ENCODE measurements at places on chromosomes 1 and 21.

DNA sequence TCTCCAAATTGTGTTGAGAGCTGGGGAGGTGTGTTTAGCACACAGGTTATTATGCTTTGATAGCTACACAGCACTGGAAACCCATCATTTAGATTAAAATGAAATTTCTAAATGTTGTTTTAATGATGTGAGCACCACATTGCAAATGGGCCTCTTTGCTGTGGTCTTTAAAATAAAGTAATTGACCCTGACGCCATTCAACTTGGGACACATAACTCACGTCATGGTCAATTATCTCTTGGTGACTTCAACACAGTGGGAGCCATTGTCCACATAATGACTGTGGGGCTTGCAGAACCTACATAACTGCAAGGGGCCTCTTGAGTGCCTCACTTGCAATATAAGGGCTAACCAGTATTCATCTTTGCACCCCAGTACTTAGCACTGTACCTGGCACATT, 280.4 kb downstream of the HLX start:
- DNase-seq: no peak

GRCh38 chr1:80523861-80524260, 1276.9 kb upstream of the ADGRL2 start:
- no peak for DNase-seq

GRCh38 chr1:242404296-242404695, 120.2 kb downstream of the PLD5 start:
- no peak for DNase-seq

- no peak for DNase-seq
Observed at GRCh38 chr1:172969611-172970010, 81.1 kb downstream of the TNFSF18 start.

GRCh38 chr1:157496121-157496526, 56.2 kb downstream of the FCRL5 start:
- no peak for DNase-seq

DNA sequence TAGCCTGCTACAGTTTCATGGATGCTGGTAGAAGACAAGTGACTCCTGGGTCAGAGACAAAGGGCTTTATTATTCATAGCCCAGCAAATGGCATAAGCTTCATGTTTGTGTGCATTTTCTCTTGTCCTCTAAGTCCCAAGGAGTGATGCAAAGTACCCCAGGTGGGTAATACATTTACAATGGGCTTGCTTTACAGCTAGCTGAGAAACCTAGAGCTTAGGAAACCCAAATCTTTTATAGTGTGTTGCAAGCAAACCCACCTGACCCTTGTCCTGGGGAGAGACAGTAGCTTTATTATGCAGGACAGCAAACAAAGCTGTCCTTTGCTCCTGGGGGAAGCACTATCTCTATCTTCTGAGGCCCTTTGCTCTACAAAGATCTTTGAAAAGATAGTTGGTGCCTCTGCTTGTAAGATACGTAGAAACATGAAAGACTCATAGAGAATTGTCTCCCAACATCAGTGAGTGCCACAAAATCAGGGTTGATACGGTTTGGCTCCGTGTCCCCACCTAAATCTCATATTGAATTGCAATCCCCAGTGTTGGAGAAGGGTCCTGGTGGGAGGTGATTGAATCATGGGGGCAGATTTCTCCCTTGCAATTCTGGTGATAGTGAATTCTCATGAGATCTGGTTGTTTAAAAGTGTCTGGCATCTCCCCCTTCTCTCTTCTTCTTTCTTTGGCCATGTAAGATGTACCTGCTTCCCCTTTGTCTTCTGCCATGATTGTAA, 315.8 kb upstream of the USP24 start:
- DNase-seq: no peak

DNA sequence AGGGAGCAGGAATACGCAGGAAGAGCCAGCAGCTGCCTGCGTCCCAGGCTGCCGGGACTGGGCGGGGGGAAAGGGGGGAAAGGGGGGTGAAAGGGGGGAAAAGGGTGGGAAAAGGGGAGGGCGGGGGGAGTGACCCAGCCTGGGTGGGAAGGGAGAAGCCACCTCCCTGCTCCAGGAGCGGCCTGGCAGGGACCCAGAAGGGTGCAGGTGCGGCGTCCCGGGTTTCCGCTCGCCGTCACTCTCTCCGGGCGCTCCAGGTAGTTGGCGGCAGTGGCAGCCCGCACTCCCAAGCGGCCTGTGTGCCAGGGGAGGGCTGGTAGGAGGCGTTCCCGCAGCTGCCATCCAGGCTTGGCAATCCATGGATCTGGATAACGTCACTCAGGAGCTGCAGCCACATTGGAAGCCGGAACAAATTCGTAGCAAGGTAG, 141.0 kb upstream of the NGF start:
- no peak for DNase-seq

- DNase-seq: no peak
Observed at GRCh38 chr1:221837896-221838295, 96.0 kb upstream of the DUSP10 start.

- DNase-seq: no peak
Observed at GRCh38 chr1:229557200-229557850, 1.2 kb downstream of the ABCB10 start.

DNA sequence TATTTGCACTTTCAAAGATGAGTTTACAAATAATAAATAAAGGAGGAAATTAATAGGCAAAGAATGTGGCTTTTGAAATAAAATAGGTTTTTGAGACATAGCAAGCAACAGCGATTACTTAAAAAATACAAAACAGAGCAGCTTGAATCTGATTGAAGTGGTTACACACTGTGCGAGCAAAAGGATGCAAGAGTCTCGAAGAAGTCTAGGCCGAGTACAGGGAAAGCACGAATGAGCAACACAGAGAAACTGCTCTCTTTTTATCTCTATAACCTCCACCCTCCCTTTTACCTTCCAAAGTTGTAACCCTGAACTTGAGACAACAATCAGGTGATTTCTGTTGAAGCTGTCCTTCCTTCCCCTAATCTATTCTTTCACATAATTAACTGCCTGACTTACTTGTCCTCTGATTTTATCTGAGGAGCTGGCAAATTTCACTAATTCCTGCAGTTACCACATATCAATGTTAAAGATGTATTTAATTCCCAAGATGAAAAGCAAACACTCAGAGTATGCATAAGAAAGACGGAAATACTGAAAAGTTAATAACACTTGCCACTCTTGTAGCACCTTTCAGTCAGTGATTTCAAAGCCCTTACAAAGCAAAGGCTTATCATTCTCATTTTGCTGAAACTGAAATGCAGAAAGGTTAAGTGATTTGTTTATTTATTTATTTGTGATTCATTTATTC, 1030.1 kb downstream of the ADGRL2 start:
- DNase-seq: no peak

- no peak for DNase-seq
Observed at GRCh38 chr1:8797216-8797615, 20.2 kb downstream of the RERE start.

DNA sequence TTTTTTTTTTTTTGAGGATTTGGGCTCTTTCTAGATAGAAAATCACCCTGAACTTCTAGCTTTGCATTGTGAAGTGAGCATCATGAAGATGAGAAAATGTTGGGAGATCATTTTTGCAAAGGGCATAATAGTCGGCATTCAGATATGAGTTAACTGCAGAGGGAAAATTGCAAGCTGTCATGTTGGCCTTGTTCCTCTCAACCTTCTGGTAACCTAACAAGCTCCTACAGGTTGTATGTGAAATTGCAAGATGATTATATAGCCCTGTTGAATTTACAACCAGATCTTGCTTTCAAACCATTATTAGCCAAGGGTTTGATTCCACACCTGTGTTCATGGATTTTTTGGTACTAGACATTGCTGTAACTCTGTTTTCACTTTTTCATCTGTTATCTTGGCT, 2.2 kb downstream of the ELOA start:
- DNase-seq: no peak

DNA sequence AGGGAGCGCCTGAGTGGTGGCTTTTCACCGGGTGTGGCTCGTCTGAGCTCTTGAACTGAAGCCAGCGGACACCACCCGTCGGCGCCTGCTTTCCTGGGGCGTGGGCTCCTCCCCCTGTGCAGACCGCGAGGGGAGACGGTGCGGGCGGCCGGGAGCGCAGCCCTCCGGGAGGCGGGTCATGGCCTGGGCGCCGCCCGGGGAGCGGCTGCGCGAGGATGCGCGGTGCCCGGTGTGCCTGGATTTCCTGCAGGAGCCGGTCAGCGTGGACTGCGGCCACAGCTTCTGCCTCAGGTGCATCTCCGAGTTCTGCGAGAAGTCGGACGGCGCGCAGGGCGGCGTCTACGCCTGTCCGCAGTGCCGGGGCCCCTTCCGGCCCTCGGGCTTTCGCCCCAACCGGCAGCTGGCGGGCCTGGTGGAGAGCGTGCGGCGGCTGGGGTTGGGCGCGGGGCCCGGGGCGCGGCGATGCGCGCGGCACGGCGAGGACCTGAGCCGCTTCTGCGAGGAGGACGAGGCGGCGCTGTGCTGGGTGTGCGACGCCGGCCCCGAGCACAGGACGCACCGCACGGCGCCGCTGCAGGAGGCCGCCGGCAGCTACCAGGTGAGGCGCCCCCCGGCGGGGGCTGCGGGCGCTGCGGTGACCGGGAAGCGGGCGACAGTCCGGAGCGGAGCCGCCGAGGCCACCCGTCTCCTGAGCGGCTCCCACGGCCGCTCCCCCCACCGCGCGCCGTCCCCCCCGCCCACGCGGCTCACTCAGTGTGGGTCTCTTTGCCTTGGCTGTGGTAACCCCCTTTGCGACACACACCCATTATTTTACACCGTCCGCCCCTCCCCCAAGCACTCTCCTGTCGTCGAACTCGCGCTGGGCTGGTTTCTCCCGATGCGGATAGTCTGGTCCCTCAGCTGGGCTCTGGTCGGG, at the start of gene TRIM58:
TRIM58 (plus strand) TSS at position 119 of the 916 bp plus-strand sequence; CDS start at position 179, 60 bp downstream.
- DNase-seq: no peak

DNA sequence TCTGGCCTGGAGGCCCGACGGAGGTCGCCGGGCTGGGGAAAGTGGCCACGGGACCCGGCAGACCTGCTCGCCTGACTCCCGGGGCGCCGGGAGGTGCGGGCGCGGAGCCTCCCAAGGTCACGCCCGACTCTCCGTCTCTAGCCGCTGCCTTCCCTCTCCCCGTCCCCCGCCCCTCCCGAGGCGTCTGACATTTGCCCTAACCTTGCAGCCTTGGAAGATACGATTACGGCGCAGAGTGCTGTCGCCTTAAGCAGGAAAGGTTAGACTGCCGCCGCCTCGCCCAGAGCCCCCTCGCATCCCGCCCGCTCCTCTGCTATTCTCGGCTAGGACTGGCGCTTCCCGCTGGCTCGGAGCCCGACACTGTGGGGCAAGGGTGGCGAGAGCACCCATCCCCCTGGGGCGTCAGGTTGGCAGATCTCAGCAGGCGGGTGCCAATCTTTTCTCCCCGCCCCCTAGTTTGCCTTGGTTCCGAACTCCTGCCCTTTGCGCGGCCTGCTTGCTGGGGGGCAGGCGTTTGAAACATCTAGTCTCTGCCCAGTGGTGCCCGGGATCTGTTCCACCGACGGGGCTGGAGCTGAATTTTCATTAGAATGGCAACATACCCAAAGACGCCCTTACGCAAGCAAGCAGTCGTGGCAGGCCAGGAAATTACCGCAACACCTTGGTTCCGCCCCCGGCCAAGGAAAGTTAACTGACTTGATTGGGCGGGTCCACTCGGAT, 835 bp downstream of the PGM1 start:
- DNase-seq: peak; percentile 60

GRCh38 chr21:19368944-19369343, 965.4 kb upstream of the TMPRSS15 start:
- no peak for DNase-seq

DNA sequence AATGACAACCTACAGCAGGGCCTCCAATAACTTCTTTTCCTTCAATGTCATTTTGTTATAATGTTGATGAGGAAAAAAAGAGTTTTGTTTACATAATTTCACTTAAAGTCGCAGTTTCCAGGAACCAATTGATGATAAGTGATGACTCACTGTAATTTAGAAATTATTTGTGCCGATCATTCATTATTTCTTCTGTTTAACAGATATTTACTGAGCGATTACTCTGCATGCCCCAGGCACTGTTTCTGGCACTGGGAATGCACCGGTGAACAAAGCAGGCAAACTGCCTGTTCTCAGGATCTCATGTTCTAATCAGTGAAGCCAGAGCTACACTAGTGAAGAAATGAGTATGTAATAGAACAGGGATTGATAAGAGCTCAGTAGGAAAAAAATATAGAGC, 403.4 kb downstream of the NTNG1 start:
- no peak for DNase-seq

DNA sequence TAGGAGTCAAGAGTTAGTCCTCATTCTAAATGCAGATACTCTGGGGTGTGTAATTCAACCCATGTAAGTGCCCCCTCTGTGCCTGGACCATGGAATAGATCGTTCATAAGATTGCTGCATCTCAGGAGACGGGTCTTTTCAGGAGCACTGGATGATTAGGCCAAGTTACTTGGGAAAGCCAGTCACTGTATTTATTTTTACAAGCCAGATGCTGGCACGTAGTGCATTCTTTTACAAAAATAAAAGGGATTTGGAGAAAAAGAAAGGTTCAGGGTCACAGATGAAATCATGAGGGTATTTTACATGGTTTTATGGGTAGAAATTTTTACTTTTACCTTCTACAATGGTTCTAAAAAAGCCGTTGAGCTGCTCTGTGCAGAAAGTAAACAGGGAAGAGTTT, 102.6 kb upstream of the UBE2U start:
- DNase-seq: no peak

- no peak for DNase-seq
Observed at GRCh38 chr1:236289492-236290131, 7.9 kb upstream of the ERO1B start.

GRCh38 chr21:38793926-38794713, 11.6 kb upstream of the ETS2 start:
- no peak for DNase-seq

- no peak for DNase-seq
Observed at GRCh38 chr1:232789651-232790050, 15.6 kb upstream of the MAP10 start.

DNA sequence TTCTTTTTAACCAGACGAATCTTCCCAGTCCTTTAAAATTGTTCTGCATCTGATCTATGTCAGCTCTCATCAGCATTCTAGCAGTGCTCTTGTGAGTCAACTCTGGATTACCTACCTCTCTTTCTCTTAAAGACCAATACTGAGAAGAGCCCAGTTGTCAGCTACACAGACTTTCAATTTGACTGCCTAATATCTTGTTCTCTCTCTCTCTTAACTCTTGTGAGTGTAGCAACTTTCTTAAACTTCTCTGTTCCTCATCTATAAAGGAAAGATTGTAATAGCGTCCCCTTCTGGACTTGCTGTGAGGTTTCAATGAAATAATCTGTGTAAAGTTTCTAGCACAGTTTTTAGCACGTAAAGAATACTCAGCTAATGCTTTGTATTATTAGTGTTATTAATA, 499.3 kb upstream of the ADAMTS5 start:
- DNase-seq: no peak

- no peak for DNase-seq
Observed at GRCh38 chr1:182059936-182060335, 1.6 kb downstream of the ZNF648 start.

Data from stimulated activated CD4-positive, alpha-beta T cell treated with anti-CD3 and anti-CD28 coated beads, TNF-alpha, amount 100 ng/mL, for 4 hours (primary cell).